Stimulated activated CD8-positive, alpha-beta memory T cell treated with anti-CD3 and anti-CD28 coated beads, Interleukin-2, amount 100 ng/mL, for 1 hour (primary cell): ENCODE measurements at places on chromosomes 1 and 21.

GRCh38 chr1:5991381-5992025, 722 bp downstream of the NPHP4 start:
- DNase-seq: no peak

- no peak for DNase-seq
These were observed 78.9 kb upstream of the MROH9 start for GRCh38 chr1:170856455-170856854.

- no peak for DNase-seq
These were observed 91.8 kb upstream of the SERBP1 start for GRCh38 chr1:67522001-67522441.

DNA sequence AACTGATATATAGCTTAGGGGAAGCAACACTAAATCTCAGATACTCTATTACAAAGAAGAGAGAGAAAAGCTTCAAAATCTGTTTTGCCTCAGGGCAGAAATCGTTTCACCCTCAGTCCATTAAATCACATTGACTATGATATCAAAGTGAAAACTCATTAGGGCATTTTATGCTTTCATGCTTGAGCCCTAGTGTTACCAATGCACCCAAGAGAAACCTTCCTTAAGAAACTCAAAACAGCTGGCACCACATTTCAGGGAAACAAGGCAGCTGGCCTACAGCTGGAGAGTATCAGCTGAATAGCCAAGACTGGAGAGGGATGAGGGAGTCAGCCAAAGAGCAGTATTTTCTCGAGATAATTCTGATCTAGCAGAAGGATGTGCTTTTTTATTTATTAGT, 14.9 kb downstream of the COLGALT2 start:
- DNase-seq: no peak

- DNase-seq: no peak
These were observed 66.9 kb upstream of the PRDX6 start for GRCh38 chr1:173410133-173410793.

DNA sequence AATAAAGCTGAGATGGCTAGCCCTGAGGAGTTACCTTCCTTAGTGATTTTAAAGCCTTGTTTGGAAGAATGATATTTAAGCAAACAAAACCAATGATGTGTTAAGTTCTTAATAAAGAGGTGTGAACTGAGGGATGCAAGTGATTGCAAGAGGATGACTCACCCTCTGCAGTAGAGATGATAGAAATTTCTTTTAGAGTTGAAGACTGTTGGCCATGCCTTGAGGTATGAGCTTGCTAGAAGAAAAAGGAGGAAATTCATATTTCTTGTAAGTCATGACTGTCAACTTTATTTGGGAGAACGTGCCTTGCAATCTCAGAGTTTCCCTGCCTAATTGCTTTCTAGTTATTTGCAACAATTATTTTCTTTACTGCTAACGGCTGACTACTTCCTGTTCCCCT, 94.7 kb downstream of the PLA2G4A start:
- DNase-seq: no peak

DNA sequence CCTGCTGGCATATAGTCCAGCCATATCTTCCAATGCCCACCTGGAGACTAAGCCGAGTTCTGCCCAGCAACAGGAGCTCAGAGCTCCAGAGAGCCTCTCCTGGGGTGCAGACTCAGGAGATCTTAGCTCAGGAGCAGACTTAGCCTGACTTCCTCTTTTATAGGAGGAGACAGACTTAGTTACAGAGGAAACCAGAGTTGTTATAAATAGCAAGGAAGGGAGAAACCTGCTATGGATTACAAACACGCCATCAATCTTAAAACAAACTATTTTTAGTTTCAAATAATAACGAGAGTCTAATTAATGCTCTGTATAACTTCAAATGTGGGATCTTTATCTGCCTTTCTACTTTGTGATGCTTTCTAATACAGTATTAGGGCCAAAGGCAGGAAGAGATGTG, 3.3 kb upstream of the KIF21B start:
- DNase-seq: no peak

DNA sequence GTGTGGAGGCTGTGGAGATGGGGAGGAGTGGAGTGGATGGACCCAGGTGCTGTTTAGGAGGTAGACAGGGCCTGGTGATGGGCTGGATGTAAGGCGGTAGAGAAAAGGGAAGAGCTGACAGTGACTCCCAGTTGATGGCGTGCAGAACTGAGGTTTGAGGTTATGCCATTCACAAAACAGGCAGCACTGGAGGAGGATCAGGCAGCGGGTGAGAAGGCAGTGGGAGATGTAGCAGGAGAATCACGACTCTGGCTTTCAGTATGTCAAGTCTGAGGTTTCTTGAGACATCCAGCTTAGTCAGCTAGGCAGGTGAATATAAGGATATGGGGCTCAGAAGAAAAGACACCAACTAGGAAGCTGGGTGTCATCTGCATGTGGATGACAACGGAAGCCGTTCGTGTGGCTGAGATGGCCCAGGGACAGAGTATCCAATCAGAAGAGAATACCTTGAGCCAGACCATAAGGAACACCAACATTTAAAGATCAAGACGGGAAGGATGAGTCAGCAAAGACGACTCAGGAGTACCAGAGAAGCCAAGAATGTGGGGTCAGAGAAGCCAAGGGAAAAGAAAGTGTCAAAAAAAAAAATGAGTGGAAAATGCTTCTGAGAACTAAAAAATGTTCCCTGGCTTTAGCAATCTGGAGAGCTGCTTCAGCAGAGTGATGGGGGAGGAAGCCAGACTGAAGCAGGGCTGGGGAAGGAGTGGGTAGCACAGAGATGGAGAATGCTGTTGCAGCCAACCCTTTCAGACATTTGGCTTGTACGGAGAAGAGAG, 15.2 kb downstream of the LRRN2 start:
- DNase-seq: no peak

DNA sequence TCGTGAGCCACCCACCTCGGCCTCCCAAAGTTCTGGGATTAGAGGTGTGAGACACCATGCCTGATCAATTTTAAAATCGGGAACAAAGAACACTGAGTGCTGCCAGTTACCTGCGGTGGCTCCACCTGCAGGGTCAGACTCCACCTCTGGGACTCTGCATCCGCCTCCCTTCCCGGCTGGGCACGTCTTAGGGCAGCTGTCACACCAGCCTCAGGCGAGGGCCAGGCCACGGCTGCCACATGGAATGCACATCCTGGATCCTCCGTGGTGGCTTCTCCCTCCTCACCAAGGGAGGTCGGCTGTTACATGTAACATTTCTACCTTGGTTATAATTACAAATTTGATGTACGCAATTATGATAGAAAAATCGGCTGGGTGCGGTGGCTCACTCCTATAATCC, 5.9 kb upstream of the MXRA8 start:
- DNase-seq: no peak

- no peak for DNase-seq
These were observed 3.1 kb upstream of the TDRD5 start for GRCh38 chr1:179588425-179589024.

- DNase-seq: no peak
These were observed 272.9 kb downstream of the ADGRL2 start for GRCh38 chr1:82073659-82074058.

GRCh38 chr21:37454869-37455503, 88.4 kb downstream of the DYRK1A start:
- DNase-seq: no peak

DNA sequence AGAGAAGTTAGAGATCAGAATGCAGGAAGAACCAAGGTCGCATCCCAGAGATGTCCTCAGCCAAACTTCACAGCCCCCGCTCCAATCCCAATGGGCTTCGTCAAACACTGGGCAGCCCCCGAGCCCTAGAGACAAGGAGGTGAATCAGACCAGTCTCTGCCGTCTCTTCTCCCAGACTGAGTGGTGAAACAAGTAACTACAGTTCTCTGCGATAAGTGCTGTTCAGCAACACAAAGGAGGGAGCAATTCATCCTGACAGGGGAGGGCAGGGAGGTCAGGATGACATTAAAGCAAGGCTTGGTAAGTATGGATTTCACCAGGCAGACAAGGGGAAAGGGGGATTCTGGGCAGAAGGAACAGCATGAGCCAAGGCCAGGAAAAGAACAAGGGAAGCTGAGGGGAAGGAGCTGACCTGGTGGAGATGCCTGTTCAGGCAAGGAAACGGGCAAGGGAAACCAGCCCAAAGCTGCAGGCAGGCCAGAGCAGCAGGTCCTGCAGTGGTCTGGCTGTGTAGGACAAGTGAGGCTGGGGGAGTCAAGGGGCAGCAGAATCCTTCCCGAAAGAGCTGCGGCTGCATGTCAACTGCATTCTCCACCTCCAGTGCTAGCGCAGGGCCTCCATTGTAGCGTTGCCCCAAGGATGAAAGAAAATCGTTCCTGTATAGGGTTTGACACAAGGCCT, 13.6 kb upstream of the ERI3 start:
- no peak for DNase-seq

GRCh38 chr21:32508558-32508957, 76.8 kb downstream of the TCP10L start:
- DNase-seq: no peak

DNA sequence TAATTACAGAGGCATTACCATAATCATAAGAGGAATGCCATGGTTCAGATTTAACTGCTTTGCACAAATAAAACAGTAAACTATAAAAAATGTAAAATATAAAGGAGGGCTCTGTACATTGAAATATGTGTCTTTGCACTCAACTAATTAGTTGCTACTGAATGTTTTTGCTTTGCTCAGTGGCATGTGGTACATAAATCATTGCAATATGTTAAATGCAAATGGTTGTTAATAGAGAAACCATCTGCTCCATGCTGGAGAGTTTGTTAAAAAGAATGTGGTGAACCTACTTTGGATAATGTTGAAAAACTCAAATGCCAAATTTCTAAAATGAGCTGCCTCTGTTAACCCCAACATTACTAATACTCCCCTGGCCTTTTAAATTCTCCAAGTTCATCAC, 201.5 kb downstream of the NTNG1 start:
- DNase-seq: no peak

DNA sequence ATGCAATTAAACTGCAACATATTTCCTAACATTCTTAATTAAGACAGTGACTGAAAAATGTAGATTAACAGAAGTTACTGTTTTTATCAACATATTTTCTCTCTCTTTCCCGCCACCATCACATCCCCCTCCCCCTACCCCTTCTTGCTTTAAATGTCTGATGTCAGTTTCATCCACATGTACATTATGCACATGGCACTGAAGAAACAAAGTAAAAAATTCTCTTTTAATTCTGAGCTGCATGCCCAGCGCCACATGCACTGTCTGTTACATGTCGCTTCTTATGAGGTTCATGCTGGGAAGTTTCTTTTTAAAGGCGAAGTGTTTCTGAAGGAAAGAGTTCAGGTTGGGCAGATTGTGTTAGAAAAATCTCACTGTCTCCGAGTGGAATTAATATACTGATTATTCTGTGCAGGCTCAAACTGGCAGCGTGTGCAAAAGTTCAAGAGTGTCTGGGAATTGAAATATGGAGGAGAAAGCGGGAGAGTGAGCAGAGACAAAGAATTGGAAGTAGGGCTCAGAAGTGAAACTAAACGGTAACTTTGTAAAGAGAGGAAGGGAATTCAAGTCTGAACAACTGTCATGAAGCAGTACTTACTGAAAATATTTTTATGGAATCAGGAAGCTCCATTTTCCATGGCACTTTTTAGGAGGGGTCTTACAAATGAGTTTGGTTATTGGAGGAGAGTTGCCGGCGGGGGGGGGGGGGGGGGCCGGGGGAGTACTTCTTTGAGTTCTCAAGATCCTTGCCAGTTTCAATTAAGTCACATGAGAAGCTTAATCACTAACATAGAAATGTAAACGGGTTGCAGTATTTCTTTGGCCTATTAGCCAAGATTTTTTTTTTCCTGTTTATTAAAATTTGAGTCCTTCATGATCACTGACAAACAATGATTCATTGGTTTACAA, 217.6 kb downstream of the SDCCAG8 start:
- DNase-seq: no peak

- no peak for DNase-seq
These were observed 3.8 kb downstream of the PBXIP1 start for GRCh38 chr1:154951901-154952657.

GRCh38 chr21:33655588-33656221, 13.4 kb downstream of the ITSN1 start:
- no peak for DNase-seq

DNA sequence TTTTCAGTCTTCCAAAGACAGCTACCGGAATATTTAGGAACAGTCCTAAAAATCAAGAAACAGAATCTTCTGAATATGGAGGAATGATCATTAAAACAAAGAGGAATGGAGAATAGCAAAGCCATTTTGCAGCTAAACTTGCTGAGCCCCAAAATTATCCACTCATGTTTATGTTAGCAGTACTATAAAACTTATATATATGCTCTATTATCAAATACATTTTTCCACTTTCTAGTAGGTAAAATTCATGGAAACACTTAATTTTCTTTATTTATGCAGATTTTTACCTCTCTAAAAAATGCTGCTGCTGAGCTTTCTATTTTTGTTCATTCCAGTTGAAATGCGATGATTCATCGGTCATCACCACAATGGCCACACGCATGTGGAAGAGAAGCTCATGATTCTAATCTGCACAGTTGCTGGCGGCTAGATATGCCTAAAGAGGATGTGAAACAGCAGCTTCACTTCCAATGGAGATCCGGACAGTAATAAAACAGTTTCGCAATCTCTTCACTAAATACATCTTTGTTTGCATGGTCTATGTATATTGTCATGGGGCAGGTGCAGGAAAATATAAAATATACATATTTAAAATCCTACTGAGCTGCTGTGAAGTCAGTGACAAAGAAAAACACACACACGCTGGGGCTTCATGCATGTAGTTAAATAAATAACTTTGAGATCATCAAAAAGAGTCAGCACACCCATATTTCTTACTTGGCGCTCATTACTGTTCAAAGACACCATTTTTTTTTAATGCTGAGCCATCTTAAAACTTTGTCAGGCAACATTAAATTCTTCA, 292.2 kb downstream of the SMYD3 start:
- no peak for DNase-seq
